Left colon (tissue), 2 donors: ENCODE measurements at places on chromosomes 2 and 18.

DNA sequence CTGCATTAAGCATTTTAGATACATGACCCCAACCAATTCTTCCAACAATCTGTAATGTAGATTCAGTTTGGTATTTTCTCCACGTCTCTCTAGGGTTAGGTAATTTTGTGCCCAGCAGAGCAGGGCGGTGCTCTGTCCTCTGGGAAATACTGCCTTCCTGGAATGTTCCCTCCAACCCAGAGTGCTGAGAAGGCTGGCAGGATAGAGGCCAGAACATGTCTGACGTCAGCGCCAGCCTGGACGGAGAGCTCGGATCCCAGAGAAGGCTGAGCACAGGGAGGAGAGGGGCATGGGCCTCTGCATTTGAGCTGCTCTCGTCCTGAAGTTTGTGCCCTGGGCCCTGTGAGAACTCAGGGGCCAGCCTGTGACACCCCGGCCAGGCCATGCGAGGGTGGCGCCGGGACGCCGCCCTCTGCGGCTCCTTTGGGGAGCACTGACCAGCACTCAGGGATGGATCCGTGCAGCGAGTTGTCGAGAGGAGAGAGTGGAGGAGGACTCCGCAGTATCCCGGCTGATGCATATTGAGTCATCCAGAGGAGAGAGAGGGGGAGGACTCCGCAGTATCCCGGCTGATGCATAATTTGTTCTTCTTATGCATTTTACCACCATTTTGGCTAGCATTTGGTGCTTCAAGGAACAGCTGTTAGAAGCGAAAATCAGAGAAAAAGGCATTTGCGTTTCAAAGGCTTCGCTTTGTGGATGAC lies 80.0 kb upstream of the PXDN start:
- peak; percentile 45 for DNase-seq

- DNase-seq, result no peak
Measured at GRCh38 chr2:45237128-45237527, 227.9 kb upstream of the SIX2 start.

DNA sequence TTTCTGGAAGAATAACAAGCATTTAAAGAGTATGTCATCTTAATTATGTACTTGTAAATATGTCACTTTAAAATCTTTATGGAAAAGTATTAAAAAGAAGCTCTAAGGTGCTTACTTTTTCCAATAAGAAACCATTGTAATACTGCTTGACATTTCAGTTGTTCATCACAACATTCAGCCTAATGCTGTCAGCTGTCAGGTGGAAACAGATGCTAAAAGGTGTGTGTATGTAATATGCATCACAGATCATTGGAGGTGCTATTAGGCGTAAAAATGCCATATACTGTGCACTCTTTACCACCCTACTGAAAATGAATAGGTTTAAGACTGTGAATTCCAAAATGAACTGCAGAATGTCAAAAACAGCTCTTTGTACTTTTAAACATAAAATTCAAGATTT lies 40.3 kb downstream of the METTL8 start:
- no peak for DNase-seq

- no peak for DNase-seq
Measured at GRCh38 chr2:241692448-241692847, 5.8 kb upstream of the DTYMK start.

- DNase-seq, result no peak
Measured at GRCh38 chr2:25302758-25303375, 38.9 kb downstream of the DNMT3A start.
